ENCODE measurements at places on chromosomes 1 and 21. TPM values are rescaled to one million over a fixed set of nuclear protein-coding genes. Genes with fewer than 3 reads are reported as not detected.

PRKCZ gene
- total RNA-seq, result 9.8 TPM

A3GALT2 gene
- not detected for total RNA-seq

GBP1 gene
- total RNA-seq, result 0.07 TPM

TSPEAR gene
- not detected for total RNA-seq

VWA5B1 gene
- total RNA-seq, result not detected

DEGS1 gene
- total RNA-seq, result 129 TPM

DCDC2B gene
- not detected for total RNA-seq

STXBP3 gene
- total RNA-seq, result 20.3 TPM

OR2T29 gene
- not detected for total RNA-seq

KCNJ9 gene
- not detected for total RNA-seq

AVPR1B gene
- total RNA-seq, result not detected

PIGC gene
- 40.0 TPM for total RNA-seq

OR14C36 gene
- not detected for total RNA-seq

SLAMF1 gene
- total RNA-seq, result not detected

ISG15 gene
- total RNA-seq, result 26.7 TPM

SPATA1 gene
- 0.88 TPM for total RNA-seq

CLCA2 gene
- not detected for total RNA-seq

CACNA1S gene
- total RNA-seq, result not detected
